A549 treated with RU486 at 1 μM for 4 hours (cell line): ENCODE measurements at places on chromosomes 5 and 9. TPM values are rescaled to one million over a fixed set of nuclear protein-coding genes. Genes with fewer than 3 reads are reported as not detected.

PLAC8L1 gene
- total RNA-seq: 0.29 TPM in 1 of 5 replicates, not detected in the others

FOXD4 gene
- total RNA-seq: 0.31 to 0.56 TPM (median 0.38 TPM) in 5 replicates

PCDHGC3 gene
- total RNA-seq: 6.1 to 7.8 TPM (median 7.0 TPM) in 5 replicates

SSNA1 gene
- 103 to 153 TPM (median 139 TPM) in 5 replicates for total RNA-seq

ZFP37 gene
- 0.86 to 1.9 TPM (median 1.8 TPM) in 5 replicates for total RNA-seq

NUDT2 gene
- total RNA-seq: 23.1 to 24.6 TPM (median 24.4 TPM) in 5 replicates

CNTNAP3 gene
- total RNA-seq: 7.1 to 11.4 TPM (median 11.2 TPM) in 5 replicates

PPP3R2 gene
- total RNA-seq: not detected in 5 replicates

LCN1 gene
- total RNA-seq: not detected in 5 replicates

PCDHB15 gene
- total RNA-seq: 0.06 to 0.10 TPM (median 0.08 TPM) in 3 of 5 replicates, not detected in the others

TMEM174 gene
- total RNA-seq: not detected in 5 replicates

PHYHD1 gene
- total RNA-seq: not detected in 5 replicates

GABRA6 gene
- not detected in 5 replicates for total RNA-seq

FRMD3 gene
- 2.3 to 3.0 TPM (median 2.6 TPM) in 5 replicates for total RNA-seq

TAF11L10 gene
- total RNA-seq: not detected in 5 replicates

ANXA2R gene
- total RNA-seq: 1.9 to 3.0 TPM (median 2.2 TPM) in 5 replicates

SPATA31A3 gene
- not detected in 5 replicates for total RNA-seq

SPATA31E1 gene
- not detected in 5 replicates for total RNA-seq

AQP3 gene
- total RNA-seq: 15.9 to 27.5 TPM (median 22.9 TPM) in 5 replicates

ORM2 gene
- not detected in 5 replicates for total RNA-seq

ENC1 gene
- 10.8 to 12.1 TPM (median 11.2 TPM) in 5 replicates for total RNA-seq

SLC25A2 gene
- total RNA-seq: not detected in 5 replicates

ADAM19 gene
- total RNA-seq: 13.9 to 19.9 TPM (median 17.9 TPM) in 5 replicates
